ENCODE measurements at places on chromosomes 5 and 9. TPM values are rescaled to one million over a fixed set of nuclear protein-coding genes. Genes with fewer than 3 reads are reported as not detected.
A peak's percentile ranks its signal among the peaks of the same experiment; 100 is the strongest.

SLC23A1 gene
- total RNA-seq, result not detected

GABRA1 gene
- not detected for total RNA-seq

ISL1 gene
- not detected for total RNA-seq

CDK5RAP2 gene
- total RNA-seq, result 77.0 TPM

PPP2R2B gene
- not detected for total RNA-seq

GFI1B gene
- not detected for total RNA-seq

- DNase-seq, result peak; percentile 35
Observed at GRCh38 chr5:126483156-126483555, 59.9 kb downstream of the GRAMD2B start.

DNA sequence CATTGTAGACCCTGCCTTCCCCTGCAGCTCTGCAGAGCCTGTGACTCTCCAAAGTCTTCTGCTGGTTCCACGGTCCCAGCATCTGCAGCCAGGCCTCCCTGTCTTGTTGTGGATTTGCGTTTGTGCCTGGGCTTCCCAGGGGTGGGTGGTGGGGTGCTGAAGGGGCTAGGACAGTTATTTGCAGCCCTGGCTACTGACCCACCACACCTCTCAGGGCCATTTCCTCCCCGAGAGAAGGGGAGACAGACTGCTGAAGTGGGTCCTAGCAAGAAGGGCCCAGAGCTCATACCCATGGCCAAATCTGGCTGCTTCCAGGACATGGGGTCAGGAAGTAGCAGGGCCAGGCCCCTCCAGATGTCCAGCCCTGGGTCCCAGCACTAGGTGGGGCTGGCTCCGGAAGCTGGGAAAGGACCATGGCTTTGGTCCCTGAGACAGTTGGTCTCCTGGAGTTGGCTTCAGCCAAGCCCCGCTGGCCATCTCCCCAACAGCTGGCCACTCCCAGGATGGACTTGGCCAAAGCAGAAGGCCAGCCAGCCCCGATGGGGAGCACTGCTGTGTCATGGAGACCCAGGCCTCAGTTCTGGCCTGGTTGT lies 26.3 kb downstream of the GSN start:
- DNase-seq, result no peak

- DNase-seq, result peak; percentile 26
Observed at GRCh38 chr5:138303372-138303771, 28.2 kb downstream of the CDC25C start.

DNA sequence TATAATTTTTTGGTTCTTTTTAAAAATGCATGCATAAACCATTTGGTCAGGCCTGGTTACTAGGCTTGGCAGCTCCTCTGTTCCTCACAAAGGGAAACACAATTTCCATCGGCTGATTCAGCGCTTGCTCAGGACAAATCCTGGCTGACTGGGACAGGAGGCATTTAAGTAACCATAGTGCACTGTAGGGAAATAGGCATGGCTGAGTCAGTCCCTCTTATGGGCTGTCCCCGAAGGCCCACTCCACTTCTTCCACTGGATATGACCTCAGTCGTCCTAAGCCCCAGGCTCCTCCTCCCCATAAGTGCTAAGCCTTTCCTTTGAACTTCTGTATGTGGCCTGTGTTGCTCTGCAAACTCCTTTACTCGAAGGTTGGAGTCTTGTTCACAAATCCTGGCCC lies 71.2 kb upstream of the GLIS3 start:
- peak; percentile 99 for DNase-seq

DNA sequence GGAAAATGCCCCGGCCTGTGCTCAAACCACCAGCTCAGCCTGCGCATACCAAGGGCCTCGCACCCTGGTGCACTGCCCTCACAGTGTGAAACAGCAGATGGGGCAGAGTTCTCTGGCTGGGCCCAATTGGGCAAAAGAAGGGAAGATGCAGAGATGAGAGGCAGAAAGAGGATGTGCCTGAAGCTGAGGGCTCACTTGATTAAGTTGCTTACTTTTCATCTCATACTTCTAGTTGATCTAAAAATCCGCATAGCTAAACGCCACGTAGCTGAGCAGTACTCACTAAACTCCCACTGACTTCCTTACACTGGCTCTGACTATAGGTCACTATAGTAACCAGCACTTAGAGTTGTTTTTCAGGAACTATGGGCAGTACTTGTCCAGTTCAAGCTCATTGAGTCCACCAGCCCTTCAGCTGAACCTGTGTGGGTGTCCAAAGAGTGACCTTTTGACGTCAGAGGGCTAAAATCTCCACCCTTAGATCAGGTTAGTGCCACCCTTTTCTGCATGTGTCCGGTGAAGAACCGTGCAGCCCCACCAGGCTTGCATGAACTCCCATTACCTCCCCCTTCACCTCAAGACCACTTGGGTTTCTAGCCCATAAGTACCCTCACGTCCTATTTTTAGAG lies 215.2 kb downstream of the AUH start:
- no peak for DNase-seq

- DNase-seq, result no peak
Observed at GRCh38 chr9:133653638-133654037, 17.5 kb downstream of the DBH start.

DNA sequence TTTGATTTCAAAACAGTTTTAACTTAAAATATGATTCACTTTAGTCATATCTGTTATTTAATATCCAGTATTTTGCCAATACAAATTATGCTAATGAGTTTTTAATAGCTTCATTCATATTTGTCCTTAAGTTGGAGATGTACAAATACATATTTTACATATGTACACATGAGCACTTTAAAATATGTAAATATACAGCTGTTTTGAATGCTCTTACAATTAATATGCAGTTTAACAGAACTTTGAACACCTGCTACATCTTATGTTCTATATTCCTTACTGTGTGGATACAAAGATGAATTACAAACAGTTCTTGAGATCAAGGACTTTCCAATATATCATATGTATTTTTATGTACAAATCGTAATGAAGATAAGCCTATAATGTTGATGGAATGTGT lies 74.0 kb downstream of the CHSY3 start:
- DNase-seq, result no peak
